ENCODE measurements at places on chromosomes 3 and 15. TPM values are rescaled to one million over a fixed set of nuclear protein-coding genes. Genes with fewer than 3 reads are reported as not detected.

- DNase-seq = no peak
Observed at GRCh38 chr3:159171333-159171732, 369.5 kb downstream of the MFSD1 start.

DNA sequence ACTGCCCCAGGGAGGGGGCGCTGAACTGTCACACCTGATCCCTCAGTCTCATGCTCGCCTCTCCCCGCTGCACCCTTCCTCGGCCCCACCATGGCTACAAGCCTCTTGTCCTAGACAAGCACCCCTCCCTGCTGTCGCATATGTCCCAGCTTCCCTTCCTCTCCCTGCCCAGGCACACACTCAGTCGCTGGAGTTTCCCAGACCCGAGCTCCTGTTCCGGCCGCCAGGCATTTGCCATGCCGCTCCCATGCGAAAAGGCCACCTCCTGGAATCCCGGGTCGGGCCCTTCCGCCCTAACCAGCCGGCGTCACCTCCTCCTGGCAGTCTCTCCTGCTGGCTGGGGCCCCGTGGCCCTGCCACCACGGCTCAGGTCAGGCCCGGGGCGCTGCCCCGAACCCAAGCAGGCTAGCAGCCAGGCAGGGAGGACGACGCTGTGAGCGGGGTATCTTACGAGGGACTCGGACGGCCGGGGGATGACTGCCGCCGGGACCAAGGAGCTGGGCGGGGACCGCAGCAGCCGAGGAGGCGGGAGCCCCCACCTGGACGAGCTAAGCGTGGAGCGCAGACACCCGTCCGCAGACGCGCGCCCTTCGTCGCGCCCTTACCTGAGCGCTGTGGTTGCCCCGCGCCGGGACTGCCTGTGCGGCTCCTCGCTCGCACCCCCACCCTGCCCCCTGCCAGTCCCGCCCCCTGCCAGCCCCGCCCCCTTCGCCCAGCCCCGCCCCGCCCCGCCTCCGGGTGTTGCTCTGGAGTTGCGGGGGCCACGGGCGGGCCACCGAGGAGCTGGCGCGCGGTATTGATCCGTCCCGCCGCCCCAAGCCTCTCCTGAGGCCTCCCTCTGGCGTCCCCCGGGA is at the start of gene ALS2CL:
TSS of gene ALS2CL (minus strand) at position 642 of the 854 bp plus-strand sequence. CDS start 4,239 bp downstream, outside the sequence.
- no peak for DNase-seq

- no peak for DNase-seq
Observed at GRCh38 chr3:175274056-175274455, 414.9 kb downstream of the NAALADL2 start.

The EXD1 gene
- not detected for total RNA-seq

DNA sequence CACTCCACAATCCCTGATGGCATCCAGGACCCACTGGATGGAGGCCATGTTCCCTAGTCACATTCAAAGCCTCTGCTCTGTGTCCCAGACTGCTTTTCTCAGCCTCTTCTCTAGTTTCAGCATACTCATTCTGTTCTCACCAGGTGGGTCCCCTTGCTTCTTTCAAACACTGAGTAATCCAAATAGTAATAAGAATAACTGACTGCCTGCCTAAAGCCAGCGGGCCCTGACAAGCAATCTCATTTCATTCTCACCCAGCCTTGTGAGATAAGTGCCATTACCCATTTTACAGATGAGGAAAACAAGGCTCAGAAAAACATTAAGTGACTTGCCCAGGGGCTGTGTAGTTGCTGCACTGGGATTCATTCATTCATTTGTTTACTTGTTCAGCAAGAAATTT is 25.4 kb downstream of the MAPKAPK3 start:
- DNase-seq = no peak

- DNase-seq = no peak
Observed at GRCh38 chr3:73144276-73144675, 82.8 kb downstream of the EBLN2 start.

DNA sequence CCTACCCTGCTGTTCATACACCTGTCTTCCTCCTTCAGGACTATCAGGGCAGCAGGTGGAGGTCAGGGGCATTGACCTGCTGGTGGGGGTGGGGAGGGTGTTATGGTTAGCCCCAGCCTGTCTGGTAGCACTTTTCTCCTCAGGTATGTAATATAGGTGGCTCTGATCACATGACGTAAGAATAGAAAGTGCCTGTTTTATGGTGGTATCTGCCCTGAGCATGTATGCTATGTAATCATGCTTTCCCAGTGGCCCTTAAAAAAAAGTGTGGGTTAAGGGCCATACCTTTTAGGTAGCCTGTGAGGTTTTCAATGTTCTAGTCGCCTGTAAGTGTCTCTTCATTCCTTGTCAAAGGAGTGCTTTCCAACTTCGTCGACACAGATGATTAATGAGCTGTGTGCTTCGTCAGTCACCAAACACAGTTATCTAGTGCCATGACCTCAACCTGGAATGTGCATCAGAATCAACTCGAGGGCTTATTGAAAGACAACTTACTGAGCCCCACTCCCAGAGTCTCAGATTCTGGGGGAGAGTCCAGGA is 86.3 kb downstream of the KLHL25 start:
- no peak for DNase-seq

DNA sequence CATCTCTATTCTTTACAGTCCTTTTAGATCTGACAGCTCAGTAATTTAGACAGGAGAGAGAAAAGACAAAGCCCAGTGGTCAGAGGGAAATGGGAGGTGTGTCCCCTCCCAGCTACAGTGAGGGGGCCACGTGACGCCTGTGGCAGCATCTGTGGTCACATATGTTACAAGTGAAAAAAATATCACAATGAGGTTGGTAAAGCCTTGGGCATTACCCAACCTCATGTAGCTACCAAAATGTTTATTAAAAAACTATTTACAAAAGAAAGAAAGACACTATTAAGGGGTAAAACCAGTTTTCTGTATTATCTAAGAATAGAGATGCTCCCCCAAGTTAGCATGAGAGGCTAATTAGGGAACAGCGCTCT is 42.9 kb upstream of the PLCL2 start:
- no peak for DNase-seq

The ARHGEF26 gene
- 7.2 TPM for total RNA-seq

The CPOX gene
- total RNA-seq = 353 TPM

The TTLL13 gene
- total RNA-seq = 1.0 TPM

GRCh38 chr15:77628010-77628409 is 4.7 kb downstream of the LINGO1 start:
- DNase-seq = no peak

GRCh38 chr3:141326123-141326522 is 42.2 kb upstream of the ZBTB38 start:
- DNase-seq = no peak

The KNL1 gene
- 30.6 TPM for total RNA-seq

The OR4F15 gene
- total RNA-seq = not detected

DNA sequence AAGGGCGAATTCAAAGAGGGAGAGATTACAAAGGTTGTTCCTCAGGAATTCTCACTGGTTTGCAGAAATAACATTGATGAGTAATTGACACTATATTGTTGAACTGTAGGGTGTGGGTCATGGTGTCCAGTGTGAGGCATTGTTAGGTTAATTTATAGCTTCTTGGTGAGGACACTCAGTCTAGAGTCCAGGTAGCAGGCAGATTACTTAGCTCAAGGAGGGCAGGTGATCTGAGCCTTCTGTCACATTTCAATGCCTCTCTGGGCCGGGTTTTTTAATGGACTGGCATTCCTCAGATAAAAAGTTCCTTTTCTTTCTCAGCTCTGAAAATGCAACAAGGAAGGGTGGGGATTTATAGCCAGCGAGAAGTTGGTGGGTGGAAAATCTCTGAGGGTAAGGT is 194.2 kb upstream of the PROK2 start:
- DNase-seq = no peak

- DNase-seq = no peak
Observed at GRCh38 chr15:30065025-30065801, 17.5 kb upstream of the GOLGA8J start.

DNA sequence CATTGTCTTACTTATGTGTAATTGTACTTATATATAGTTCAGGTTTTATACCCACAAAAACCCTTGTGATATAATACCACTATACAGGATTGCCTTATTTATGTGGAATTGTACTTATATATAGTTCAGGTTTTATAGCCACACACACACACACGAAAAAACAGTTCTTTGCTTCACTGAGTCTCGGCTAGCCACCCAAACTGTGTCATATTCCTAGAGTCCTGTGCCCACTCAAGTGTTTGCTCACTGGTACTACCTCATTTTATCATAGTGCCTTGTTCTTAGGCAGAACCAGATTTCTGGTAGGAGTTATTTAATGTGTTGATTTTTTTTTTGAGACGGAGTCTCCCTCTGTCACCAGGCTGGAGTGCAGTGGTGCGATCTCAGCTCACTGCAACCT is 12.5 kb downstream of the RASA2 start:
- DNase-seq = no peak

- no peak for DNase-seq
Observed at GRCh38 chr3:195186041-195186709, 84.8 kb downstream of the XXYLT1 start.

GRCh38 chr15:73183071-73183470 is 130.8 kb downstream of the NEO1 start:
- no peak for DNase-seq

GRCh38 chr3:123540285-123540684 is 44.6 kb downstream of the HACD2 start:
- no peak for DNase-seq

GRCh38 chr3:101074518-101074917 is 81.3 kb upstream of the ABI3BP start:
- no peak for DNase-seq

The HACL1 gene
- 20.5 TPM for total RNA-seq

DNA sequence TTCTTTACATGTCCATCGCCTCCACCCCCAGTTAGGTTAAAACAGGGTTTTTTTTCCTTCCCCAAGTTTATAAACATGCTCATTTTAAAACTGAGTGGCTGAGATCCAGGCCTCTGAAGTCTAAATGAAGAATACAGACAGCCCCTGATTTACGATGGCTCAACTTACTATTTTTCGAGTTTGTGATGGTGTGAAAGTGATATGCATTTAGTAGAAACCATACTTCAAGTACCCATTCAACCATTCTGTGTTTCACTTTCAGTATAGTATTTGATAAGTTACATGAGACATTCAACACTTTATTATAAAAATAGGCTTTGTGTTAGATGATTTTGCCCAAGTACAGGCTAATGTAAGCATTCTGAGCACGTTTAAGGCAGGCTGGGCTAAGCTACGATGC is 30.5 kb upstream of the GNB5 start:
- DNase-seq = no peak

DNA sequence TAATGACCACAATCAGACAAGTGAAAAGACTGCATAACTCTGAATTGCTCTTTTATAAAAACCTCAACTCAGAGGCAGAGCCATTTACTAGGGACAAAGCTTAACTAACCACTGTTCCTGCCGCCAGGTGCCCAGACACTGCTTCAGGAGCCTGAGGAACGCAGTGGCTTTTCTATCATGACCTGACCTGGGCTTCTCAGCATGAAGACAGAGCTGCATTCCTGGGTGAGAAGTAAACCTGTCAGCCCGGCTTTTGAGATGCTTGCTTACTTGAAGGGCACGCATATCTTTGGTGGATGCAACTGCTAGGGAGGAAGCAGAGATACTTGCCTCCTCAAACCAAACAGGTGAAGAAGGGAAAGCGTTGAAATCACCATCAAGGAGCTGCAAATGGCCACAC is 7.9 kb downstream of the LRRC31 start:
- no peak for DNase-seq

DNA sequence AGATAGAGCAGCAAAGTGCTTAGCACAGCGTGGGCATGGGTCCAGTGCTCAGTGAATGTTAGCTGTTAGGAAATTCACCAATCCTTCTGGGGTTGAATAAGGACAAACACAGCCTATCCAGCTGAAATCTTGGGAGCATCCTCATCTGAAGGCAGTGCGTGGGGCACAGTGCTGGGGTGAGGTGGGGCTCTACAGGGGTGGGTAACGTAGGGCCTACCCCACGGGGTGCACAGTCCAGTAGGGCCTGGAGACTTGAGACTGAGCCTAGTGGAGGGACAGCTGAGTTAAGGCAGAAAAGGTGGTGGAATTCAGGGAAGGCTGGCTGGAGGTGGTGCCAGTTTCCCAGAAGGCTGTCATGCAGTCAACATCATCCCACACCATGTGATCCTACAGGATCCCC is 73.0 kb downstream of the ISG20 start:
- no peak for DNase-seq

- no peak for DNase-seq
Observed at GRCh38 chr3:4588466-4588865, 95.3 kb downstream of the ITPR1 start.

The HTR3D gene
- not detected for total RNA-seq

- DNase-seq = no peak
Observed at GRCh38 chr15:90884719-90885431, 571 bp downstream of the FES start.

- DNase-seq = no peak
Observed at GRCh38 chr15:39041979-39042495, 477.4 kb upstream of the RASGRP1 start.
